Dermis blood vessel endothelial cell (primary cell): ENCODE measurements at places on chromosomes 3 and 15. TPM values are rescaled to one million over a fixed set of nuclear protein-coding genes. Genes with fewer than 3 reads are reported as not detected.

Gene OSBPL10
- total RNA-seq = 27.7 and 36.4 TPM in 2 replicates

Gene CNTN4
- 0.17 TPM in 1 of 2 replicates, not detected in the other for total RNA-seq

Gene GOLGA8H
- 1.0 and 1.2 TPM in 2 replicates for total RNA-seq

Gene RAB6B
- 1.9 TPM in 2 replicates for total RNA-seq

Gene CXCR6
- not detected in 2 replicates for total RNA-seq

Gene LRRN1
- total RNA-seq = not detected in 2 replicates

Gene THRB
- 0.23 and 0.34 TPM in 2 replicates for total RNA-seq

Gene PPARG
- 57.7 and 69.4 TPM in 2 replicates for total RNA-seq

Gene ANKRD34C
- not detected in 2 replicates for total RNA-seq

Gene RAMAC
- total RNA-seq = 19.4 and 26.2 TPM in 2 replicates

Gene GREM1
- 0.47 and 1.2 TPM in 2 replicates for total RNA-seq

Gene ASTE1
- total RNA-seq = 5.7 and 7.5 TPM in 2 replicates

Gene TEX9
- total RNA-seq = 0.51 and 0.93 TPM in 2 replicates

Gene DMXL2
- total RNA-seq = 12.6 and 16.8 TPM in 2 replicates

Gene ACOX2
- 0.70 and 1.5 TPM in 2 replicates for total RNA-seq

Gene TRPC1
- total RNA-seq = 7.2 and 14.0 TPM in 2 replicates

Gene PLEKHO2
- 61.3 and 65.9 TPM in 2 replicates for total RNA-seq

Gene DLL4
- 128 and 158 TPM in 2 replicates for total RNA-seq

Gene PPM1L
- total RNA-seq = 1.0 and 2.1 TPM in 2 replicates

Gene ISL2
- total RNA-seq = 0.56 and 1.2 TPM in 2 replicates

Gene DBR1
- 16.0 and 18.5 TPM in 2 replicates for total RNA-seq

Gene AP3B2
- total RNA-seq = 0.17 TPM in 1 of 2 replicates, not detected in the other

Gene SLCO3A1
- 0.47 and 1.2 TPM in 2 replicates for total RNA-seq

Gene UACA
- total RNA-seq = 170 and 185 TPM in 2 replicates

Gene ISLR
- total RNA-seq = 0.17 and 0.79 TPM in 2 replicates

Gene PAQR5
- total RNA-seq = under 0.01 TPM in 1 of 2 replicates, not detected in the other

Gene ARIH2
- total RNA-seq = 77.2 and 86.3 TPM in 2 replicates

Gene LINGO1
- 0.51 TPM in 1 of 2 replicates, not detected in the other for total RNA-seq

Gene DHFR2
- 3.6 and 3.9 TPM in 2 replicates for total RNA-seq

Gene CCR8
- total RNA-seq = not detected in 2 replicates

Gene PLA2G4E
- not detected in 2 replicates for total RNA-seq

Gene VGLL3
- 0.33 and 1.0 TPM in 2 replicates for total RNA-seq

Gene ADAMTS7
- 12.6 and 19.3 TPM in 2 replicates for total RNA-seq

Gene SLC12A8
- 0.34 and 0.70 TPM in 2 replicates for total RNA-seq

Gene CCR9
- total RNA-seq = not detected in 2 replicates

Gene CGNL1
- 16.3 and 21.1 TPM in 2 replicates for total RNA-seq

Gene BTLA
- under 0.01 and 0.05 TPM in 2 replicates for total RNA-seq

Gene DAZL
- not detected in 2 replicates for total RNA-seq

Gene CHRFAM7A
- total RNA-seq = 0.51 and 1.5 TPM in 2 replicates

Gene SPTBN5
- 3.2 and 11.1 TPM in 2 replicates for total RNA-seq

Gene TMOD2
- 22.3 and 32.8 TPM in 2 replicates for total RNA-seq

Gene HTR3D
- not detected in 2 replicates for total RNA-seq

Gene PTX3
- 192 and 466 TPM in 2 replicates for total RNA-seq

Gene SAMD7
- total RNA-seq = not detected in 2 replicates

Gene PLSCR4
- 655 and 677 TPM in 2 replicates for total RNA-seq

Gene SPATA12
- 0.17 and 0.33 TPM in 2 replicates for total RNA-seq

Gene CDV3
- total RNA-seq = 226 and 279 TPM in 2 replicates

Gene CALML4
- 1.8 and 2.0 TPM in 2 replicates for total RNA-seq

Gene ZNF280D
- total RNA-seq = 25.7 and 37.9 TPM in 2 replicates

Gene BFSP2
- total RNA-seq = not detected in 2 replicates

Gene ROPN1
- not detected in 2 replicates for total RNA-seq
